Posterior vena cava (tissue), 2 donors: ENCODE measurements at places on chromosomes 2 and 18.

DNA sequence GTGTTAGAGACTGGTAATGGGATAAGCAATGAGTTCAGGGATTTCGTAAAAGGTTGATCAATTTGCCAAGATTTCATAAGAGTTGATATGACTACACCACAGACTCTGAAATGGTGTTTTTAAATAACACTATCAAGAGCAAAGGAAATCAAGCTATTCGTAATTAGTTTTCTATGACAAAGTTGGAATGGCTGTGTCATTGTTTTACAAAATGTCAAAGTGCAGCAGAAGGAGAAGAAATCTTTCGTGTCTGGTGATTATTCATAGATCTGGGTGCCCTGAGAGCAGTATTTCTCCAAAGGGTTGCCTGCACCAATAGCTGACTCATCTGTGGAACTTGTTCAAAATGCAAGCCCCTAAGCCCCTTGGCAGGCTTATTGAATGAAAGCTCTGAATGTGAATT, 70.1 kb downstream of the NABP1 start:
- no peak for DNase-seq

GRCh38 chr2:78281164-78281563, 744.3 kb upstream of the REG3G start:
- no peak for DNase-seq

DNA sequence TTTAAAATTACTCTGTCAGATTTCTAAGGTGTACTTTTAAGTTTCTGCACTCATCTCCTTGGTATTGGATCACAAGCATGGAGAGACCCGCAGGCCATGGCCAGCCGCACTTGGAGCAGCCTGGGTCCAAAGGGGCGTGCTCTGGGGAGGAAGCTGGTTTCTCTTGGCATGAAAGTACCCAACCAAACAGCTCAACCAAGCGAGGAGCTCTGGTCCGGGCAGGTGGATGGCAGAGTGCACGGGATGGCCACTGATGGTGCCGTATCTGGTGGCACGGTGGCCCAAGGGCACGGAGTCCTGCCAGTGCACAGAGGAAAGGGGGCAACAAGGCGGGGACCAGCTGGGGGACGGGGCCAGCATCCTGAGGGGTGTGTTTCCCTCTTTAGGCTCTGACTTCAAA, 32.2 kb upstream of the MCFD2 start:
- no peak for DNase-seq

DNA sequence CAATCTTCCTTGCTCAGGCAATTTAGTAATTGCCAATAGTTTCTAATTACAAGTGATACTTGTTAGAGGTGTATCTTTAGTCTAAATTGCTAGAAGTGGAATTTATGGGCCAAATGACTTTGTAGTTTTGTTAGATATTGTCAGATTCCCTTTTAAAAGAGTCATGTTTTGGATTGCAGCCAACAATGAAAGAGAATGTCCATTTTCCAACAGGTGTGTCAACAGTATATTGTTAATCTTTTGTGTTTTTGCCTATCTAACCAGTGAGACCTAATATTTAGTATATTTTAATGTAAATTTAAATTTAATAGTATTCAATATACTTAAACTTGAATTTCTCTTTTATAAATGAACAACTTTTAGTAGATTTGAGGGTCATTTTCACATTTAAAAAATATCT, 259.4 kb upstream of the ETAA1 start:
- DNase-seq: no peak

- no peak for DNase-seq
Observed at GRCh38 chr18:13039806-13040205, 48.6 kb downstream of the CEP192 start.
